ENCODE measurements at places on chromosomes 6 and 20.

DNA sequence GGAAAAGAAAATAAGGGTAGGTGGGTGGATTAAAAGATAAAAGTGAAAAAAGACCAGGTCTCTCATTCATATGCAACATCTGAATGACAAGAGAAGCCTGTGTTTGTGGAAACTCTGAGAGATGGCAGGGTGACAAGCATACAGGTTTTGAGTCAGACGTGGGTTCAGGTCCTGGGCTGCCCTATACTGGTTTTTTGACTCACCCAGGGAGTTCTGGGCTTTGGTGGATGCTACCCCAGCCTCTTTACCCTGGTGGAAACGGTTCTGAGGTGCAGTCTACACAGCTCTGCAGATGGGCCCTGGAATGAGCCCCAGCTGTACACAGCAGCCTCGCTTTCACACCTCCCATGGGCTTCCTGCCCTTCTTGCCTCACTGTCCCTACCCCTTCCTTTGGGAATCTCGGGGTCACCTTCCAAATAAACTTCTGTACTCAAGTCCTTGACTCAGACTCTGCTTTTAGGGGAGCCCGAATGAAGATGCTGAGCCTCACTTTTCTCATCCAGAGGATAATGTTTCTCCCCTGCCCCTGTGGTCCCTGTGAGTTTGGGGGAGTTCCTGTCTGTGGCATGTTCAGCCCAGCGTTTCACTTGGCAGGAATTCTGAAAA is 77.7 kb upstream of the CLDN20 start:
- peak; percentile 53 for ATAC-seq

GRCh38 chr6:21436625-21437024 is 156.9 kb upstream of the SOX4 start:
- ATAC-seq, result no peak

GRCh38 chr6:20709451-20709850 is 175.2 kb downstream of the CDKAL1 start:
- no peak for ATAC-seq

DNA sequence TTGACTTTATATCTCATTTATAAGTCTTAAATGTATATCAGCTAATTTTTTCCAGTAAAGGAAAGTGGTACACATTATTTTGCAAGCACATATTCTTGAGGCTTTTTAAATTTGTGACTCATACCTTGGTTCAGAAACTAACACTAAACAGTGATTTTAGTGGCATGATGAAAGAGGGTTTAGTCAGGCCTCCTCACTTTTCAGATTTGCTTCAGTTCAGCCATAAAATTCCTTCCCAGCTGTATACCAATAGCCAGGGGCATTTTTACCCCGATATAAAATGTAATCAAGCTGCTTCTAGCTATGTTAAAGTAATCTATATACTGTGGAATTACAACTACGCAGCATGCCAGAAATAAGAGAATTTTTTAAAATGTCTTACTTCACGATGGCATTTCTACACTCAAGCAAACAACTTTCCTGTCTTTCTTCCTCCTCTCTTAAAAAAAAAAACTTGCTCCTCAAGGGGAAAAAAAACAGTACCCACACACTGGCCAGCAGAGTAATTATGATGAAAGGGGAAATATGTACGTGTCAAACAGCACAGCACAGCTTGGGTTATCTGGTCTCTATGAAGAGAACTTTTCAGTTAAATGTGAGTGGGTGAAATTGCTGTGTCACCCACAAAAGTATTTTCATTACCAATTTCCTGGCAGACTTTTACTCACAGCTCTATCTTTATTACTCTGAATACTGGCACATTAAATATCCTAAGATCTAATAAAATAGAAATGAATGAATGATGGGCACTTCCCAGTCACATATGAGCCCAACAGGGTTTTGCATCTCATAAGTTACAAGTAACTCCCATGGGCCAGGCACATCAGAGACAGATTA is 244.8 kb upstream of the TENT5A start:
- ATAC-seq, result peak; percentile 46

DNA sequence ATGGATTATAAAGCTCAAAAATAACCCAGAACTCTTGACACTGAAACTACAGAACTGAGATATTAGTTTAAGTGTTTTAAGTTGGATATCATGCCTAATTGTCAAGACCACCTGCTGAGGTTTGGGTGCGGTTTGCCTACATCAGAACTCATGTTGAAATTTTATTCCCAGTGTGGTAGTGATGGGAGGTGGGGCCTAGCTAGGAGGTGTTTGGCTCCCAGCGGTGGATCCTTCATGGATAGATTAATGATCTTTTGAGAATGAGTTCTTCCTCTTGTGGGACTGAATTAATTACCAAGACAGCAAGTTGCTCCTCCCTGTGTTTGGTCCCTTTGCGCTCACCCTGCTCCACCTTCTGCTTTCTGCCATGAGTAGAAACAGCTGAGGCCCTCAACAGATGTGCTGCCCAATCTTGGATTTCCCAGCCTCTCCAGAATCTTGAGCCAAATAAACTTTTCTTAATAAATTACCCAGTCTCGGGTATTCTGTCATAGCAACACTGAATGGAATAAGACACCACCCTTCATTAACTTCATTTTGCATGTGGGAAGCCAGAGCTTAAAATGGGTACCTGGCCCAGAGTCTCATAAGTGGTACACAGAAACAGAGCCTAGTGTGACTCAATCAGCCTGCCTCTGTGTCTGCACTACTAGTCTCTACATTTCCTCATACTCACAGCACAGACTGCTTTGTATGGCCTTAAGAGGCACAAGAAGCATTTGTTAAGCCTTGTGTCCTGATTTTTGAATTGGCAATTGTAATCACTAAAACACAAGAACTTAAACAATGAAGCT is 158.4 kb downstream of the IBTK start:
- no peak for ATAC-seq

- no peak for ATAC-seq
These were observed 1.1 kb downstream of the AGPAT4 start for GRCh38 chr6:161272635-161273273.

- ATAC-seq, result no peak
These were observed 106.4 kb downstream of the ASCC3 start for GRCh38 chr6:100774681-100775080.

DNA sequence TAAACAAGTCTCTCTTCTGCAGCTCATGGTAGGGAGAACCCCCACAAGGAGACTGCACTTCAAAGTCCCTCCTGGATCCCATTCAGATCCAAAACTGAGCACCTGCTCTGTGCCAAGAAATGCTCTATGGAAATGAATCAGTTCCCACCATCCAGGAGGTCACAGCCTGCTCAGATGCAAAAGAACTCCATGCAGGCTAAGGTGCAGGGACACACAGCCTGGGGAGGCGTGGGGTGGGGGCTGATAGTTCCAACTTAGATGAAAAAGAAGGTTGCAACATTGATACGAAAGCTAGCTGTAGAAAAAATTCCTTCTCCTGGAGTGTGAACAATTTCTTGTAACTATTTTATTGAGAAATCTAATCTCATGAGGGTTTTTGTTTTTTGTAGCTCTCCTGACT is 111.0 kb upstream of the TMEM170B start:
- no peak for ATAC-seq

DNA sequence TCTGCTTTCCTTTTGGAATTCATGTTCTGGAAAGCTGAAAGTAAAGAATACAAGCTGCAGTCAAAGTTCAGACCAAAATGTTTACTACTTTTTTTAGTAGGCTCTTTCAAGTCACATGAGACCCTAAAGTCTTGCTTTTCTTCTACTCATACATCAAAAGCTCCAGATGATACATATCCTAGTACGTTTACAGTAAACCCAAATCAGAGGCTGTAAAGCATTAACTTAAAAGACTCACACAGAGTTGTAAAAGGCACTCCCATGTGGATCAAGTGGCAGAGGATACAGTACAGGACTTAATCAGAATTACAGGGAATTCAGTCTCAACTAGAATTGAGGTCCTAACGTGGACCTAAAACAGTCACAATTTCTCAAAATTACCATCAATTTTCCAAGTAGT is 40.7 kb downstream of the STK38 start:
- no peak for ATAC-seq
